ENCODE measurements at places on chromosomes 13 and 19.

DNA sequence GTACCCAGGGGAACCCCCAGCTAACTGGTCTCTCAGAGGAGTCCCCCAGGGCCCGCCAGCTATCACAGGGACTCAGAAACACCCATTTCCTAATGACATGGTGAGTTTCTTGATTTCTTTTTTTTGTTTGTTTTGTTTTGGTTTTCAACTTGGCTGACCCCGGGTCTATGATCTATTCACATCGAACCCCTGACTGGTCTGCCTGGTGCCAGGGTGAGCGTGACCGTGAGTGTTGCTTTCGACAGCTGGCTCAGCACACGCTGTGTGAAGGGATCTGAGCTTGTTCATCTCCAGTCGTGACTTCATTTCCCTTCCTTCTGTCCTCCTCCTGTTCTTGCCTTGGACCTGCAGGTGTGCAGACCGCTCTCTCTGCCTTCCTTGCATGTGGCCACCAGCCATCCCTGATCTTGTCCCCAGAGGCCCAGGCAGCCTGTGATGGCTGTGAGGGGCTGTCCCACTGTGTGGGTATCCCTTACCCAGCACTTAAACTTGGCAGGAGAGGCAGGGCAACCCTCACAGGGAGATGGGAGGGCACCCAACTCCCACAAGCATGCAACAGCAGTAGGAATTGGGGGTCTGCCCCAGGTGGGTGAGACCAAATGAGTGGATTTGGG is 26.2 kb downstream of the TMEM161A start:
- no peak for DNase-seq

GRCh38 chr19:32767951-32768679 is 48.5 kb downstream of the TDRD12 start:
- DNase-seq = no peak

DNA sequence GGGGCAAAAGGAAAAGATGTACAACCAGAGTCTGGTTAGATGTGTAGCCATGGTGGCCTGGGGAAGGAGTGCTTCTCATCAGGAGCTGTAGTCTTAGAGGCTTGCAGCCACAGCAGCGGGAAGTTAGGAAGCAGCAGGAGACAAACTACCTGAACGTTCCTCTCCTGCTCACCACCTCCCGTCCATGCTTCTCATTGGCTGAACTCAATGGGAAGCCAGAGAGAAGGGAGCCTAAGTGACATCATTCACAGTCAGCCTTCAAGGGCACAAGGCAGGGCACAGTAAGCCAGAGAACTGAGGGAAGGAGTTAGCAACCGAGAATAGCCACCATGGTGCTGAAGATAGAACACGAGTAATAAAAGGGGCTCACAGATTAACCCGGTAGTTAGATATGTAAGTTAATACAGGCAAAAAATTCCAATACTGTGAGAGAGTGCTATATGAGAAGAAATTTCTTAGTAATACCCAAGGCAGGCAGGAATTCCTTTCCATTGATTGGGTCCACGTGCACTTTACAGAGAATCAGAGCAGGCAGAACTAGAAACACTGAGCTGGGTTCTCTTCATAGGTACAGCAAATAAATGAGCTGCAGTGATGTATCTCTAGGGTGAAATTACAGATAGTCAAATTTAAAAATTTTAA is 391.5 kb upstream of the DACH1 start:
- DNase-seq = no peak

DNA sequence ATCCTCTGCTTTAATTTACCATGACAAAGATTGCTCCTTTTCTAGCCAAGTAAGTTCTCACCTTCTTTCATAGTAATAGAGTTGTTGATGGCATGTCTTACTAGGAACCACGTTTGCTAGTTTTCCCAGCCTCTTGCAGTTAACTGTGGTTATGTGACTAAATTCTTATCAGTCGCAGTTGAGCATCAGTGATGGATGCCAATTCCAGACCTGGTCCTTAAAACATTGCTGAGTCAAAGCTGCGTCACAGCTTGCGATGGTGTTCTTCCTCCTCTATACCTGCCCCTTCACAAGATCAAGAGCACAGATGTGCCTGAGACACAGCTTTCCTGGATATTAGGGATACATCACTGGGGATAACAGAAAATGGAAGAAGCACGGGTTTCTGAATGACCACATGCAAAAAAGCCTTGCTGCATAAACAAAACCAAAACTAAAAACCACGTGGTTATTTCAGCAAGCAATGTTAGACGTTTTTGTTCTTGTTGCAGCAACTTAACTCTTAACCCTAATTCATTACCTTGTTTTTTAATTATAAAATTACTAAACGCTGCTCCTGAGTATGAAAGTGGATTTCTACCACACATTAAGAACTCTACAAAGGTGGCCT is 97.6 kb upstream of the DACH1 start:
- no peak for DNase-seq

DNA sequence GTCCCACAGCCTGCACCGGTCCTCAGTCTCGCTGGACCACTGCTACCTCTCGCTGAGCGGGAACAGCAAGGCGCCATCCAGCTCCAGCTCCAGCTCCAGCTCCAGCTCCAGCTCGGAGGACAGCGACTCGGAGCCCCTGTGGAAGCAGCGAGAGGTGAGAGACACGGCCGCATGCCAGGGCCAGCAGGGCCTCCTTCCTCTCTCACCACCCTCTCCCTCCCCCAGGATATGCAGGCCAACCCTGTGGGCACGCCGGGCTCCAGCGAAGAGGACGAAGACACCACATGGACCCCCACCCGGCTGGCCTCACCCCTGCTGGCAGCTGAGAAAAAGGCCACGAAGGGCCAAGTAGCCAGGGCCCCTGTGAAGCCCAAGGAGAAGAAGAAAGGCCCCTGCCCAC is 7.3 kb downstream of the SIX5 start:
- no peak for DNase-seq

DNA sequence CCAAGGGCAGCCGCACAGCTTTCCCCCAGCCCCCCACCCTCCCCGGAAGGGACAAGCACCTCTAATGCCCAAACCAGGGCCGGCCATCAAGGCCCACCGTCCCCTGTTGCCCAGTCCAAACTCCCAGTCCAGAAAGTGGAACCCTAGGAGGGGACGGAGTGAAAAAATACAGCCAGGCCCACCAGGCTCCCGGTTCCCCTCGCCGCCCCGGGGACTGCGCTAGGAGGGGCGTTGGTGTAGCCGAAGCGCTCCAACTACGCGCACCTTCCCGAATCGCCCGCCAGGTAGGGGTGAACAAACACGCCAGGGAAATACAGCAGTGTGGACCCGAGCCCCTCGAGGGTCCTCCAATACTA is 1.3 kb downstream of the KLF16 start:
- DNase-seq = no peak

DNA sequence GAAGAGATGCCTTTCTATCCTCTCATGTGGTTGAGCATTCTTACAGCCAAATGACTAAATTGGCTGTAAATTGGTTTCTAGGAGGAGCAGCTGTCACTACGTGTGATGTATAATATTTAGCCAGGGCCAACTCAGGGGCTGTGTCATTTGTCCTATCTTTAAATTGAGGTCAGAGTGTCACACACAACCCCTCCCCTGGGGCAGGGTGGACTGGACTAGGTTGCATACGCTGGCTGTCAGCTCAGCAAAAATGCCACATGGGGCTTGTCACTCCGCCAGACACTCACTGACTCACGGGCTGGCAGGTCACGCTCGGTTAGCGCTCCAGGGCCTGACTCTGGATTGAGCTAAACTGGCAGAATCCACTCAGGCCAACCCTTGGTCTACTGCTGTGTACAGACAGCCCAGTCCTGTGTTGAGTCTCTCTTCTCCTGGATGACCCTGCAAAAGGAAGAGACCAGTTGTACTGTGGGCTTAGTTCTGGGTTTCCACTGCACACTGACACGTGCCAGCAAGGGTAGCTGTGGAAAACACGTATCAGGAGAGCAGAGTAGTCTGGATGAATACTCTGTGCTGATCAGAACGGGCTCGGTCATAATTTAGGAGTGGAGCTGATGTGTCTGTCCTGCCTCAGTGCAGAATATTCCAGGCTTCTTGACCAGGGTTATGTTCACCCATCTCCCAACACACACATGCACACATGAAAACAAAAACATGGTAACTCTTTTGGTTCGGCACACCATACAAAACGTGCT is 29.1 kb downstream of the SHISA2 start:
- no peak for DNase-seq

- DNase-seq = no peak
Observed at GRCh38 chr13:111952032-111952431, 114.9 kb upstream of the SOX1 start.

GRCh38 chr13:26117620-26118019 is 65.8 kb upstream of the SHISA2 start:
- DNase-seq = no peak

DNA sequence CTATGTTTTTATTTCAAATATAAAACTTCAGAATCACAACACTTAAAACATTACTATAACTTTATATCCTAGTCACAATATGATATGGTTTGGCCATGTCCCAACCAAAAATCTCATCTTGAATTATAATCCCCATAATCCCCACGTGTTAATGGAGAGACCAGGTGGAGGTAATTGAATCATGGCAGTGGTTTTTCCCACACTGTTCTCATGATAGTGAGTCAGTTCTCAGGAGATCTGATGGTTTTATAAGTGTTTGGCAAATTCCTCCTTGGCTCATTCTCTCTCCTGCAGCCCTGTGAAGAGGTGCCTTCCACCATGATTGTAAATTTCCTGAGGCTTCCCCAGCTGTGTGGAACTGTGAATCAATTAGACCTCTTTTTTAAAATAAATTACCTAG is 307.6 kb downstream of the SPRY2 start:
- DNase-seq = no peak

- DNase-seq = no peak
Observed at GRCh38 chr13:98998831-98999638, 21.2 kb upstream of the DOCK9 start.

- peak; percentile 14 for DNase-seq
Observed at GRCh38 chr13:64041296-64041695, 2625.6 kb upstream of the PCDH20 start.

DNA sequence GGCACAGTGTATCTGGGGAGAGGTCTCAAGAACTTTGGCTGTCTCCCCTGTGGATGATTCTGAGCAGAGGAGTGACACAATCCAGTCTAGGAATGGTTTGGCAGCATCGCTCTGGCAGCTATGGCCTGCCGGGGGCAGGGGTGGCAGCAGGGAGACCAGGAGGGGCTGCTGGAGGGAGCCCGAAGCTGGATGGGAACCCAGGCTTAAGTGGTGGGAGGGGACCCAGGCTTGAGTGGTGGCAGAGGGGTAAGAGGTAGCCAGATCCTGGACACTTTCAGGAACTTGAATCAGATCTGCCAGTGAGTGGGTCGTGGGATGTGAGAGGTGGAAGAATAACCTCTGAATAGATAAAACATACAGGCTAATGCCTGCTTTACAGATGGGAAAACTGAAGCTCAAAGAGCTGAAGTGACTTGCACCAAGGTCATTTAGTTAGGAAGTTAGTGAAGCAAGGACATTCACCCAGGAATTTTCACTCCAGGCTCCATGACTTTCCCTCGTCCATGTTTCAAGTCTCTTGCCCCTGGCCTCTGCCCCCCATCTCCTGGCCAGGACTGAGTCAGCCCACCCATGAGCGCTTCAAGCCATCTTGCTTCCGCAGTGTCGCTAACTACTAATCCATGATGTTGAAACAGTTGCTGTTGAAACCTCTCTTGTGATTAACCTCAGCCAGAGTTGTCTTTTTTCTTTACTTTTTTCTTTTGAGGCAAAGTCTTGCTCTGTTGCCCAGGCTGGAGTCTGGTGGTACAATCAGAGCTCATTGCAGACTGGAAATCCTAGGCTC is 29.9 kb upstream of the C1QTNF9 start:
- no peak for DNase-seq

DNA sequence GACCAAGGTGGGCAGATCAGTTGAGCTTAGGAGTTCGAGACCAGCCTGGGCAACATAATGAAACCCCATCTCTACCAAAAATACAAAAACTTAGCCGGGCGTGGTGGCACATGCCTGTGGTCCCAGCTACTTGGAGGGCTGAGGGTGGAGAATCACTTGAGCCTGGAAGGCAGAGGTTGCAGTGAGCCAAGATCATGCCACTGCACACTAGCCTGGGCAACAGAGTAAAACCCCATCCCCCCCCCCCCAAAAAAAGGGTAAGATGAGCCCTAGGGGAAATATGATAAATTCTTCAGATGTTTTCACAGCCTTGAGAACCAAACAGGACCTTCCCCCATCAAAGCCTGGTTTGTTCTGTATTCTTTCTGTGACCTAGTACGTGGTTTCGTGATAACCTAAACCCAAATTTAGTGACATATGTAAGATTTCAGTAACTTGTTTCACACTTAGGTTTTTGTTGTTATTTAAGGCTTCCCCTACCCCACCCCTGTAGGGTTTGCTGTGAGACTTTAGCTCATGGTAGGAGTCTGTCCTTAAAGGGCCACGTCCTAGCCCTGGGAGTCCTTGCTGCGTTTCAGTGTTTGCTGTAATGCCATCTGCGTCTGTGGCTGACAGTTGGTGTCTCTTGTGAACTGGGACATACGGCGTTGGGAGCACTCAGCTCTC is 49.6 kb downstream of the MYO9B start:
- DNase-seq = no peak
